ENCODE measurements at places on chromosomes 11 and 22. TPM values are rescaled to one million over a fixed set of nuclear protein-coding genes. Genes with fewer than 3 reads are reported as not detected.

The CARD18 gene
- total RNA-seq: not detected

The F2 gene
- not detected for total RNA-seq

The CUL5 gene
- total RNA-seq: 29.7 TPM

The ZBTB16 gene
- total RNA-seq: 171 TPM

The C11orf21 gene
- 12.1 TPM for total RNA-seq

The SLC6A5 gene
- total RNA-seq: not detected

The GPHA2 gene
- total RNA-seq: not detected

The TRIM51 gene
- not detected for total RNA-seq

The RFPL2 gene
- total RNA-seq: not detected

The BTBD18 gene
- not detected for total RNA-seq

The BARX2 gene
- 0.41 TPM for total RNA-seq

All from lower lobe of right lung (tissue), 2 donors.